ENCODE measurements at places on chromosomes 5 and 9.

GRCh38 chr9:124303762-124304161 is 46.0 kb downstream of the NEK6 start:
- DNase-seq: no peak

DNA sequence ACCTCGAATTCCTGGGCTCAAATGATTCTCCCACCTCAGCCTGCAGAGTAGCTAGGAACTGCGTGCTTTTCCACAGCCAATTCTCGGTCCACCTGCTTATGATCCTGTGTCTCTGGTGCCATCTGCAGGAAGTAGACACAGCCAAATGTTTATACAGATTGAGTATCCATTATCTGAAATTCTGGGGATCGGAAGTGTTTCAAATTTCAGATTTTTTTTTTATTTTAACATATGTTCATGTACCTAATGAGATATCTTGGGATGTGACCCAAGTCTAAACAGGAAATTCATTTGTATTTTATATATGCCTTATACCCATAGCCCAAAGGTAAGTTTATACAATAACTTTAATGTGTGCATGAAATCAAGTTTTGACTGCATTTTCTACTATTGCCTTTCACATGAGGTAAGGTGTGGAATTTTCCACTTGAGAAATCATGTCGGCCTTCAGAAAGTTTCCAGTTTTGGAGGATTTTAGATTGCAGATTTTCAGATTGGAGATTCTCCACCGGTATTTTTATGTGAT is 89.5 kb downstream of the ESM1 start:
- DNase-seq: no peak

DNA sequence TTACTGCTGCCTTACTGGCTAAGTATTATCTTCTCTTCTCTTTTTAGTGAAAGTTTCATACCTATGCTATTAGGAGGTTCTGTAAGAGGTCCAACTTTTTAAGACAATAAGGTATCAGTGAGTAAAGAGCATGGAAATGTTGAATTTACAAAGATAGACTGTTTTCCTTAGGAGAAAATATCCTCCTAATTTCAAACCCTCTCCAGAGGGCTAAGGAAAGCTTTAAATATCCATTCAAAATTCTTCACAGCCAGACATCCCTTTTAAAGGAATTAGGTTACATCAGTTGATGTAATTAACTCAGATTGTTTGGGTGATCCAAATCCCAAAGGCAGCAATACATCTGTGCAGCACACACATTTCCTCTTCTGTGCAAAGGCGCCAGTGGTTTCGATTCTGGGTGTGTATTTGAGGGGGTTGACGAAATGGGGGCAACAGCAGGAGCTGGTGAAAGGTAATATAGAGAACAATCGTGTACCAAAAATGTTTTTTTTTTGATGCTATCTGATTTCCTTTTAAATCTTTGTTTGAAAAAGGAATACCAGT is 273.8 kb upstream of the RPS23 start:
- no peak for DNase-seq

- DNase-seq: no peak
Measured at GRCh38 chr9:134136118-134136995, 475 bp downstream of the WDR5 start.

DNA sequence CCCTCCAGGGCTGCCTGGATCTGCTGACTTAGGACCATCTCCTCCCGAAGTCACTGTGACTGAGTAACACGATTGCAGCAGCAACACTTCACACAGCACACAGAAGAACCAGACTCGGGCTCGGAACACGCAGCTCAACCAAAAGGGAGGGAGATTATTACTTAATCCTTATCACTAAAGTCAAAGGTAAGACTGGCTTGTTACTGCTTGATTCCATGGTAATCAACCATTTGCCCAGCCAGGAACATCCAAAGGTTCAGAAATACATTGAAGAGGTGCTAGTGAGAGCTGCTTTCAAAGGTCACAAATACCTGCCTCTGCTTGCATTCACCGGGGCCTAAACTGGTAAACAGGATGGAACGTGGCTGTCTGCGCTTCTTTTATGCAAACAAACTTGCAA is 7.7 kb downstream of the FBP1 start:
- no peak for DNase-seq

DNA sequence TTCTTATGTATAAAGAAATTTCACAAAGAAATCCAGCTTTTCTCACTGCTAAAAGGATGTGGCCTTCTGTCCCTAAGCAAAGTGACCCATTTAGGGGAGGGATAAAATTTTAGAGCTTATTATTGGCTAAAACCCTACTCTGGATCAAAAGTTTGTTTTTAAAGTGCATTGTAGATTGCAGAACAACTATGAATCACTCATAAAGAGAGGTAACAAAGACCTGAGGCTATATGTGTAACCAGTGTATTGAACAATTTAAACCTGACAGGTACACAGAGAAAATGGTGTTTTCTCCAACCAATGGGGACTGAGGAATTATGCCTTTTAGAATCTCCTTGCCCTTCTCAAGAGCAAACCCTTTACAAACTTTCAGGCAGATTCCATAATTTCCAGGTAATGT is 86.6 kb downstream of the MUSK start:
- DNase-seq: no peak

DNA sequence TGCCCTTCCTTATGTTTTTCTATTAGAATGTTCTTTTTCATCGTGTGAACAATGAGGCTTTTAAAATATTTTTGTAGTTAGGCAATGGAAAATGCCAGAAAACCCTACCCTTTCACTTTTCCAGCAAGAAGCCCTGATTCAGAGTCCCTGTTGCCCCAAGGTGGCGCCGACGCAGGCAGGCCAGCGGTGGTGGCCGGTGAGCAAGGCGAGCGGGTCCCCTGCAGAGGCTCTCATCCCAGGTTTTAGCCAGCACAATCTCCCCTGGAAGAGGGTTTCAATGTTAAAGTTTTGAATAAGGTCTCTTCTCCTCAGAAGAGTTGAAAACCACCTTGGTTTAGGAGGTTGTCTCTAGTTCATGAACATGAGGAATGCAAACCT is 40.8 kb upstream of the CKMT2 start:
- no peak for DNase-seq

GRCh38 chr5:77425998-77426659 is 66.0 kb downstream of the WDR41 start:
- no peak for DNase-seq

- no peak for DNase-seq
Measured at GRCh38 chr5:124234770-124235562, 511.5 kb downstream of the ZNF608 start.

GRCh38 chr5:129747572-129748407 is at the start of gene MINAR2:
TSS of gene MINAR2 (plus strand) at chr5:129748094. CDS start at chr5:129748191, 97 bp downstream.
- no peak for DNase-seq

DNA sequence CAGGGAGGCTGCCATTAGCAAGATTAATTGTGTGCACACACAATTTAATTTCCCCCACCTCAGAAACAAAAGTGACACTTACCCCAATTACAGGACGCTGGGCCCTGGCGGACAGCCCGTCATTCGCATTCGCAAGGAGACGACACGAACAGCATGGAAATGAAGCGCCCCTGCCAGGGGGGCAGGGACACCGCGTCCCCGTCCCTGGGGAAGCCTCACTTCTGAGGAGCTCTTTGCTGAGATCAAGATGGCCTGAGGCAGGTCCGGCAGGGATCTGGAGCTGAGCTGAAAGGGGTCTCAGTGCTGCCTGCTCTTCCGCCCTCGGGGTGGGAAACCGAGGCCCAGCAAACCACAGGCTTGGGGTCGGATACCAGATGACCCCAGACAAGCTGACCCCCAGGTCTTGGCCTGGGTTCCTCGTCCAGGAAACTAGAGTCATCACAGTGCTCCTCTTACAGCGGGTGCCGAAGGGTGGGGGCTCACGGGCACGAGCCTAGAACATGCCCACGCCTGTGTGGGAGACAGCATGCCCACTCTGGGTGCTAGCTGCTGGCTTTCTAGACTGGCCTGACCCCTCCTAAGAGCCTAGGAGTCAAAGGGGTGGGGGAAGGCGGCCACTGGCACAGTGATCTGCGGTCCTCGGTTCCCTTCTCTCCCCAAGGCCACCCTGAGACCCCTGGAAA is 103.2 kb downstream of the VAV2 start:
- DNase-seq: no peak

DNA sequence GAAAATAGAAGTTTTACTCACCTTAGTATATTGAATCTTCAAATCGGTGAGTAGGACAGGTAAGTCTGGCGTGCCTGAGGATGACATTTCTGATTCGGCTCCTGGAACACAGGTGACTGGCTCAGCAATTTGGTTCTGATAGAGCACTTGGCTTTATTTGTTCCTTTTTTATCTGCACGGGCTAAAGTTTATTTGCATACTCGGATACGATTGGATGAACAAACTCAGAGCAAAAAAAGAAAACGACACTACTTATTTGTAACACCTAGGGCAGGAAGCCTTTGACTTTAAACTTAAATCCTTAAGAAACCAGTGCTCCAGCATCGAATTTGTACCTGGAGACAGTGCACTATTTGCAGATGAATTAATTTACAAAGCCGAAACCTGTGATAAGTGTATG is at the start of gene ALDH1A1:
Gene ALDH1A1 (minus strand): TSS at position 140 of the 400 bp plus-strand sequence. CDS start 53 bp downstream, at position 87.
- DNase-seq: no peak

GRCh38 chr9:69922646-69923045 is 102.0 kb downstream of the CFAP95 start:
- no peak for DNase-seq

DNA sequence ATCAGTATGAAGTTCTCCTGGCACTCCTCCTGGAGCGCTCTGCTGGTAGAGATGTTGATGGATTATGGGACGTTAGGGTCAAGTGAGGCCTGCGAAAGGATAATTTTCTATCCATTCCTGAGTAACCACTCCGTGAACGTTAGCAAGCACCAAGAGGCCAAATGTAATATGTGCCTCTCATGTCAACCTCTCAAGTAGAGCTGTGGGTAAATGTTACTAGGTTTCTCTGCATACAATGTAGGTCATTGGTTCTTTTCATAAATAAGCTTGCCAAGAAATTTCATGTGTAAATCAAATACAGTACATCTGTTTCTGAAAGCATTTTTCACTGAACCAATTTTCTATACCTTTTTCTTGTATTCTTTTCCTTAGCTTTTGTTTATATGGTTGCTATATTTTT is 126.3 kb downstream of the KDM4C start:
- no peak for DNase-seq

GRCh38 chr9:121269642-121270254 is 1.8 kb downstream of the GSN start:
- no peak for DNase-seq

DNA sequence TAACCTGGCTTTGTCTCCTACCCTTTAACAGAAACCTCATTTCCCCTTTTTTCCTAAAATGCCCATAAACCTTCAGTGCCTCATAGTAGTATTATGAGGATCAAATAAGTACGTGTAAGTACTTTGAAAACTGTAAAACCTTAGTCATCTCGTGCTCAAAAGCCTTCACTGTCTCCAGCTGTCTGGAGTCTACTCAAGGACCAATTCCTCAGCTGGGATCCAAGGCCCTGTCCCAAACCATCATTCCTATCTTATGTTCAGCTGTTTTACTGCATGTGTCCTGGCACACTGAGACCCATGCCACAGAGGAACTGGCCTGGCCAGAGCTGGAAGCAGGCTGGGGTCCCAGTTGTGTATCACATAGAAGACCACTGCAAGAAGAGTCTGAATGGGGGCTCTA is 15.9 kb downstream of the ADAMTSL1 start:
- DNase-seq: no peak

DNA sequence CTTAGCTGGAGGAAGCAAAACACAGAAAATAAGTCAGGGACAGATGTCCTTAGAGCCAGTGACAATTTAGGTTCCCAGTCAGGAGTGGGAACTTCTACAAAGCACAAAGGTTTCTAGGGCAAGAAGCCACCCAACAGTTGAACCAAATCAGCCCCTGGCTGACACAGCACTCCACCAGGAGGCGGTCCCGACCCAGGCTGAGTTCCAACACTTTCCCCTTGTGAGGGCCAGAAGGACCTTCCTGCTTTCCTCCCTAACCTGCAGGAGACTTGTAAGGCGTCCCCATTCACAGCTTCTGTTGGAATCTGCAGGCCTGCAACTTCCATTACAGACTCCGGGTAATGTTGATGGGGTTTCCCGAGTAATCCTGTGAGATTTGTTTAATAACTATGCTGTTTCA is 416.4 kb upstream of the IRX1 start:
- DNase-seq: no peak

GRCh38 chr5:166068547-166069335 is 2222.7 kb upstream of the WWC1 start:
- no peak for DNase-seq

DNA sequence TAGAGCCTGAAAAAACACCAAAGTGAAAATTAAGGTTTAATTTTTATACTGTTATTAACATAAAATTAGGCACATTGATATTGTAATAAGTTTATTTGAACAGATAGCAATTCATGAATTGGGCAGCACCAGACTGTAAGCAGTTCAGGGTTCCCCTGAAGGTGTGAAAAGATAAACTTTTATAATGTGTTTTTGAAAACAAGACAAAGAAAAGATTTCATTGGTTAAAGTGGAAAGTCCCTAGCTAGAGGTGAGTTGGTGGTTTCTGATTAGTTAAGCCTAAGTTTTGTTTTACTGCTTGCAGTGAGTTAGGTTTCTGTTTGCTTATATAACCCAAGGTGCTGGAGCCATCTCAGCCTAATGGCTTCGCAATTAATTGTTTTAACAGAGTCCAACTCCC is 96.5 kb upstream of the RPS23 start:
- DNase-seq: no peak

DNA sequence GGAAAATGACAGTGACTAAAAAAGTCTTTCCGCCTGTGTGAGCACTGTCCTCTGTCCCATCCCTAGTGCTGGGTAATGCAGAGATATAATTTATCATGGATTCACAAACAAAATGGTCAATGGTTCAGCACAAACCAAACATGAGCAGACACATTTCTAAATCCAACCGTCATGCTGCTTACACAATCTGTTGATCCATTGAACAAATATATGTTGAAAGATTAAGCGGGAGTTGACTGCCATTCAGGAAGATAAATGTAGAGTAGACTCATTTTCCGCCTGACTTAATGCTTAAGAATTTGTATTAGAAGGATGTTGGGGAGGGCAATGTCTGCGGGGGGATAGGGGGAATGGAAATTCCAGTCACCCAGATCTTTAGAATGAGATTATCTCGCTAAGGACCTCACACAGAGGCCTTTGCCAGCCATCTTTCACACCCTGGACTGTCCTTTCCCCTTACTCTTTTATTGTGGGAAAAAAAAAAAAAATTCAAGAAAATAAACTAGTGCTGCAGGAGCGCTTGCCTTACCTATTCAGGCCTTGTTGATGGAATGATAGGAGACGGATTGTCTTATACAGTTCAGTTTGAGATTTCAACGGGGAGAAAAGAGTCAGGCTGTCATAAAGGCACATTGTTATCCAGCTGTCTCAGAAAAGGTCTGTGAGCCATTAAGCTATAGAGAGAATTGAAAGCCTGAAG is 153.7 kb downstream of the TLE1 start:
- no peak for DNase-seq

DNA sequence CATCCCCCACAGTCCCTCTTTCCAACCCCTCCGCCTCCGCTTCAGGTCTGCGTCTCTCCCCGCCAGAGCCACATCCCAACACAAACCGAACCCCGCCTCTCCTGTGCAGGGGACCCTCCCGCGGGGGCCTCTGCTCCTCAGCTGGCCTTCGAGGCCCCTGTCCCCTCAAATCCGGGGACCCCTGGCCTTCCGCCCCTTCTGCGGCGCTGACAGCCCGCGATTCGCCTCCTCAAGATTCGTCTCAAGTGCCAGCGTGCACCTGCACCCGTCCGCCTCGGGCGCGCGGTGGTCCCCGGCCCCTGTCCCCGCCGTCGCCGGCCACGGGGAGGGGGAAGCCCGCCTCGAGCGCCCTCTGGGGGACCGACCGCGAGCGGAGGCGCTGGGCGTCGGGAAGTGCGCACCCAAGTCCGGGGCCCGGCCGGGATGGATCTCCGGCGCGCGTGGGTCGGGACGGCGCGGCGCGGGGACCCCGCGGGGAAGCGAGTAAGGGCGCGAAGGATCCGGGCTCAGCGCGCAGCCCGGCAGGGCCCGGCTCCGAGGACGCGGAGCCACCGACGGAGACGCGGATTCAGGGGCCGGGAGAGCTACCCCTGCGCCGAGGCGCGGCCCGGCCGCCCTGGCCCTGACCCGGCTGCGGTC is 623 bp downstream of the FLT4 start:
- no peak for DNase-seq
